ENCODE measurements at places on chromosomes 2 and 18.

- DNase-seq: no peak
Observed at GRCh38 chr18:77000527-77000926, 132.1 kb downstream of the MBP start.

- DNase-seq: no peak
Observed at GRCh38 chr2:132489150-132489549, 72.5 kb downstream of the GPR39 start.

DNA sequence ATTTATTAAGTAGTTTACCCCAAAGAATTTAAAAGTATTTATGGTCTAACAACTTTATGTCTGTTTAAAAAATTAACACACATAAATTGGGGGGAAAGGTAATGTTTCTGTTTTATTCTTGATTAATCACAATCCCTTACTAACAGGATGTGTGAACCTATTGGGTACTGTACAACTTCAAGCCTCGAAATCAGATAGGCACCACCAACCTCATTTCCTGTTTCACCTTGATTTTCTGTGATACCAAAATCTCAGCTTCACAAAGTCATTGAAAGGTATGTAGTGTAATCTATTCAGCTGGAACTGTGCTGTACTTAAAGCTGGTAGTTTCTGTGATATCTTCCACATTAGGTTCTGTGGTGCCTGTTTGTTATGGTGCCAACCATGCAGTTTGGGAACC is 4.0 kb downstream of the RNMT start:
- no peak for DNase-seq

GRCh38 chr2:240643093-240643810 is 18.0 kb downstream of the GPR35 start:
- DNase-seq: no peak

DNA sequence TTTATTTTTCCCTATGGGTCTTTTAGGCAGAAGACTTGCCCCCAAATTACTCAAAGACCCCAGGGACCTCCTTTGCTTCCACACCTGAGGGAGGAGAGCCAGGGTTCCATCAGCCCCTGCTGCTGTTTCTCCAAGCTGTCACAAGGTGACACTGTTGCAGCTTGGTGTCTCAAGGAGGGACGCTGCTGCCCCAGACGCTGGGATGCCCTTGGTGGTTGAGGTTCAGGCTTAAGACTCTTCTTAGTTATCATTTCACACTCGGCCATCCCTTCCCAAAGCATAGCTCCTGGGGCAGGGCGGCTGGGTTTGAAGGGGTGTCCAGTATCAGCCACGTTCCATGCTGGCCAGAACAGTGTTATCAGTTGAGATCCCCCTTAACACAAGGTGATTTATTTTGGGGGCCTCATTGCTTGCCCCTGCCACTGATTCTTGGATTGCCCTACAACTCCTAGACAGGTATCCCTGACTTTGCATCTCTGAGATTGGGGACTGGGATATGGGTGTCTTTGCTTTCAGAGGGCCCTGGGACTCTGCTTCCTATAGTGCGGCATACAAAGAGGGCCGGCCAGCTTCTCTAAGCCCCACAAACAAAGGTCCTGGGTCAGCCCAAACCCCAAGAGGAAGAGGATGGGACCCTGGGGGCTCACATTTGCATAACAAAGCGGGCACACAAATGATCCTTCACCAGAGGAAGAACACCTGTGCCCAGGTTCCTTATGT is 22.7 kb downstream of the GPR55 start:
- DNase-seq: peak; percentile 54

DNA sequence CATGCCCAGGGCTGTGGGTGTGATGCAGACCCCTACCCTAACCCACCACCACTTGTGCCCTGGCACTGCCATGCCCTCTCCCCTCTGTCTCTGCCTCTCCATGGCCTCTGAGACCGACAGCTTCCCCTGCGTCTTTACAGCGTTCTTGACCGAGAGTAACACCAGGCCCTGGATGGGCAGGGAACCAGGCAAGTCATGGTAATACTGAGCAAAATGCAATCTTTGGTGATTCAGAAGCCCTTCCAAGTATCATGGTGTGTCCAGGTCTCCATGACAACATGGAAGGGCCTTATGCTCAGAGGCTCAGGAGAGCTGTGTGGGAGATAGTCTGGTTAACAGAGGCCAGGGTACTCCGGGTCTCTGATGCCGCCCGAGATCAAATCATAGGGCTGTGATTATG is 176.1 kb downstream of the KLHL29 start:
- DNase-seq: no peak

GRCh38 chr2:70479816-70480215 is 73.8 kb downstream of the TGFA start:
- DNase-seq: no peak

DNA sequence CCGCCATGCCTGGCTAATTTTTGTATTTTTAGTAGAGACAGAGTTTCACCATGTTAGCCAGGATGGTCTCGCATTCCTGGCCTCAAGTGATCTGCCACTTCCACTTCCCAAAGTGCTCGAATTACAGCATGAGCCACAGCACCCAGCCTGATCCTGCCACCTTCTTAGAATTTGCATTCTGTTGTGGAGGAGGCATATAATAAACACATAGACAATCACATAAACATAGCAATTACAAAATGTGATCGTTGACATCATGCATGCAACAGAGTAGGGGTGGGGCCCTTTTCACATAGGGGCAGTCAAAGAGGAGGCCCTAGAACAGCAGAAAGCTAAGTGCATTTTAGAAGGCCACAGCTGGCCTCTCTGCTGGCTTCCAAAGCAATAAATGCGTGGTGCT is 39.9 kb upstream of the TSPYL6 start:
- no peak for DNase-seq
